ENCODE measurements at places on chromosomes 12 and 14.
A peak's percentile ranks its signal among the peaks of the same experiment; 100 is the strongest.

GRCh38 chr14:103688906-103689902, 26.0 kb downstream of the XRCC3 start:
- DNase-seq: no peak

DNA sequence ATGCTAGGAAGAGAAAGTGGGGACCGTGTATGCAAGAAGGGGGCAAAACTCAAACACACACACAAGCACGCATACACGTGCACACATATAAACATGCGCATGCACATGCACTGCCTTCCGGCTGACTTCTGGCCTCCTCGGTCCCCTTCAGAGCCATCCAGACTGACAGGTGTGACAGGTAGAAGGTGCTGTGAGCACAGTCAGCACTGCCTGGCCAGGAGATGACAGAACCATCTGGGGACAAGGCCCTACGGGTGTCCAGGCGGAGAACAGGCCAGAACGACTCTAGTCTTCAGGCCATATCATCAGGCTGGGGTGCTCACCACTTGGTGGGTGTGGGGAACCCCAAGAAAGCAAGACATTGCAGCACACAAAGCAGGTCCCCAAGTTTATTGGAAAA, 7.3 kb downstream of the KRT83 start:
- DNase-seq: peak; percentile 43

DNA sequence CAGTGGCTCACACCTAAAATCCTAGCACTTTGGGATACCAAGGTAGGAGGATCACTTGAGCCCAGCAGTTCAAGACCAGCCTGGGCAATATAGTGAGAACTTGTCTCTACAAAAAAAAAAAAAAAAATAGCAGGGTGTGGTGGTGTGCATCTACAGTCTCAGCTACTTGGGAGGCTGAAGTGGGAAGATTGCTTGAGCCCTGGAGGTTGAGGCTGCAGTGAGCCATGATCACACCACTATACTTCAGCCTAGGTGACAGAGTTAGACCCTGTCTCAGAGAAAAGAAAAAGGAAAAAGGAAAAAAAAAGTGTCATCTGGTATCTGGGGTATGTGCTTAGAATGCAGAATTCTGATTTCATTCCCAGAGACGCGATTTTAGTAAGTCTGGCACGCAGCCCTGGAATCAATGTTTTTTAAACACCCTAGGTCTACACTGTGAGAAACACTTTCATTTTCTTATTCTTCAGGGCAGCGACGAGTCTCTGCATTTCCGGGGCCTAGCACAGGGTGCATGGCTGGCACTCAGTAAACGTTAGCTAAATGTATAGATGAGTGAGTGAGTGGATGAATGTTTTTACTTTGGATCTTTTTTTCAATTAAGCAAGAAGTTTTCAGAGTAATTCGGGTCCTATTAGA, 243.8 kb upstream of the PWP1 start:
- DNase-seq: no peak

GRCh38 chr12:116694653-116695463, 43.0 kb downstream of the SPRING1 start:
- DNase-seq: no peak

DNA sequence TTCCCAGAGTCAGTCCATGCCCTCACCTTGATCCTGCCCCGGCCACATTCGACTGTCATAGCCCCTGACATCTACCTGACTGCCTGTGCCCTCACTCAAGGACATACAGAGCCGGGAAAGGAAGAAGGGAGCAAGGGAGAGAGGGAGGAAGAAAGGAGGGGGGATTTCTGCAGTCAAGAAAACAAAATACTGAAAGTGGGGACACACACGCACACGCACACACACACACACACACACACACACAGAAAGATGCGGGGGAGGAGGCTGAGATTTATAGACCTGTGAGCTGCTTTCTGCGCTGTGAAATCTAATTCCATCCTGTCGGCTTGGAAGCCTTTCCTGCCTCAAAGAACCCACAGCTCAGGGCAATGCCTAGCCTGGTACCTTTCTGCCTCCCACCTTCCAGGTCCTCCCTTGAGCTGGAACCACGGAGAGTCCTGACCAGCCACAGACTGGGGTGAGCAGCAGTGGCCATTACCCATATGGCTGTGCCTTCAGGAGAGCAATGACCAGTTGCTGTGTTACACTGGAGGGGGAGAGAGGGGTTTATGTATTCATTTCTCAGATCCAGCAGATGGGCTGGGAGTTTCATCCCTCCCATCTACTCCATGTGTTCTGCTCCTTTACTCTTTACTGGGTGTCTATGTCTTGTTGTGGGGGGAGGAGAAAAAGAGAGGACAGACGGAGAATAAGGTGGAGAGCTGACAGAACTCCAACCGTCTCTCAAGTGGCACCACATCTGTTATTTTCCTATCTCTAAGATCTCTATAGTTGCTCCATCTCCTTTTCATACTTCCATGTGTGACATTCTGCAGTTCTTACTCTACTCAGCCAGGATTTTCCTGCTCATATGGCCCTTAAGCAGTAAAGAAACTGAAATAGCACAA, 12.9 kb downstream of the C14orf93 start:
- DNase-seq: no peak

GRCh38 chr14:28756884-28757570, 9.6 kb upstream of the FOXG1 start:
- DNase-seq: no peak

All from coronary artery (tissue), 2 donors.